ENCODE measurements at places on chromosomes 6 and 20.

DNA sequence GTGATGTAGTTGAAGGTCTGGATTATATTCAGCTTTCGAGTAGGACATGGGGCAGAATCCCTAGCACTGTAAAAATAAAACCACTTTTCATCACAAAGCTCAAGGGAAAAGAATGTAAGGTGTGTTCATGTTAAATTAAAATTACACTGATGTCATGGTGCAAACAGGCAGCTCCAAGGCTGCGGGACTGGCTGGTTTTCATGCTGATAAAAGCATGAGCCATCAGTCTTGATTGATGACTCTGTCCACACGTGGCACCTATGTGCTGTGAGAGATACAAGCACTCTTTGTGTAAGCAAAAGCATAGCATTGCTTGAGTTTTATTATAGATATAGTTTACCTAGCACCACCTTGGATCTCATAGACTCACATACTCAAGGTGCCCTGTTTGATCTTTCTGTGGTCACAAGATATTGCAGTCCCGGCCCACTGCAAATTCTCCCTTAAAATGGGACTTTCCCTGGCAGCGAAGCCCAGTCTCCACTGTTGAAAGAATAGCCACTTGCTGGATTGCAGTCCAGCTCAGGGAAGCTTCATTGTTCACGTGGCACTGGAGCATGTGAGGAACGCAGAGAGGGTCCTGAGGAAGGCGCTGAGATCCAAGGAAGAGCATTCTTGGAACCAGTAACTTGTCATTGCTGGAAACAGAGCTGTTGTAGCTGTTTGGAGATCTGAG, 90.6 kb downstream of the TIAM2 start:
- DNase-seq: no peak

DNA sequence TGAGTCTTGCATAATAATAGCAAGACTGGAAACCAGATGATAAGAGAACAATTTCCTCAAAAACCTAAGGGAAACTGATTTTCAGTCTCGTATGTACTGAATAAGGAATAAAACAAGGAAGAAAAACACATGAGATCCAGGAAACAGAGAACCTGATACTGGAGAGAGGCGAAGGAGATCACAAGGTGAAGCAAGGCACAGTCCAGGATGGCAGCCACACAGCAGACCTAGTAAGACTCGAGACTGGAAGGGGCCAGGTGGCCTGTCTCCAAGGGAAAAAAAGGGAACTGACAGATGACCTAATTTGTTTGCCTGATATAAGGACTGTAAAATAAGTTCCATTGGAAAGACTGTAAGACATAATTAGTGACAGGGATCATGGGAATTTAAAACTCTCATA, 71.1 kb downstream of the TASP1 start:
- no peak for DNase-seq

DNA sequence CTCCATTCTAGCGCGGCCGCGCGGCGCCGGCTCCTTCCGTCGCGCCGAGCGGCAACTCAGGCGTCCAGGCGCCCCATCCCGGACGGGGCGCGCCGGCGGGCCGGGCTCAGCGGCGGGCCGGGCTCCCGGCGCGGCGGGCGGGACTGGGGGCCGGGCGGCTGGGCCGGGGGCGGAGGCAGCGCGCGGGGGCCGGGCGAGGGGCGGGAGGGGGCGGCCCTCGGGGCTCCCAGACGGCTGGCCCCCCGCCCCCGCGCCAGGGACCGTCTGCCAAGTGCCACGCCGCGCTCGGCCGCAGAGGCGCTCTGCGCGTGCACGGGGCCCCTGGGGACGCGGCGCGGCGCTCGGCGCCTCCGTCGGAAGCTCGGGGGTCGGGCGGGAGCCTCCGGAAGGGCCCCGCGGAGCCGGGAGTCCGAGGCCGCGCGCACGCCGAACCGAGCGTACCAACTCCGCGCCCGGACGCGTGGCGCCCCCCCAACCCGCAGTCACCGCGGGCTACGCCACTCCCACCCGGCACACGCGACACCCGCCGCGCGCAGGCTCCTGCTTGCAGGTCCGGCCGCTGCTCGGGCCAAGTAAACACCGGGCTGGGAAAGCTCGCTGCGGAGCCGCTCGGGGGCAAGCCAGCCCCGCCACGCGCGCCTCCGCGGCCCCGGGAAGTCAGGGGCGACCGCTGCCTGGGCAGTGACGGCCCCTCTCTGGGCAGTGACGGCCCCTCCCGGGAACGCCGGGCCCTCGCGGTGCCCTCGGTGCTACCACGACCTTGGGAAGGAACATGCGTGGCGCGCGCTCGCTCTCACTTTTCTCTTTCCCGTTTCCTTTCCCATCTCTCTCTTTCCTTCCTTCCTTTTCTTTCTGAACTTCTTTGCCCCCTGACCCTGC, at the start of gene PREX1:
PREX1 (minus strand) TSS at position 145 of the 879 bp plus-strand sequence; CDS start at position 6, 139 bp downstream.
- peak; percentile 70 for DNase-seq

DNA sequence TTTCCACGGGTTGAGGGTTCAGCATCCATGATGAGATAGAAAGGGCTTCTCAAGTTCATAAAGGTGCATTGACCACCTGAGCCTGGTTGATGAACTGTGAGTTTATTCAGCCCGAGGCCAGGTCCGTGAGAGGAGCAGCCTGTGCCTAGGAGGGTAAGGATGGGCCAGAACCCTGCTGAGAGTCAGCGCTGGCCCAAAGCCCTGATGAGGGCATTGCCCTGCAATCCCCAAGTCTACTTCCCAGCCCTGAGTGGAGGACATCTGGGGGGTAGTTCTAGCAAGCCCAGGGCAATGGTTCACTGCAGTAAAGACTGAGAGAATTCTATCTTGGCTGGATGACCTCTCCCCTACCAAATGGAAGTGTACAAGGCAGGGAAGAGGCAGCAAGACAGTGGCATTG, 123.3 kb upstream of the NXT1 start:
- DNase-seq: no peak

DNA sequence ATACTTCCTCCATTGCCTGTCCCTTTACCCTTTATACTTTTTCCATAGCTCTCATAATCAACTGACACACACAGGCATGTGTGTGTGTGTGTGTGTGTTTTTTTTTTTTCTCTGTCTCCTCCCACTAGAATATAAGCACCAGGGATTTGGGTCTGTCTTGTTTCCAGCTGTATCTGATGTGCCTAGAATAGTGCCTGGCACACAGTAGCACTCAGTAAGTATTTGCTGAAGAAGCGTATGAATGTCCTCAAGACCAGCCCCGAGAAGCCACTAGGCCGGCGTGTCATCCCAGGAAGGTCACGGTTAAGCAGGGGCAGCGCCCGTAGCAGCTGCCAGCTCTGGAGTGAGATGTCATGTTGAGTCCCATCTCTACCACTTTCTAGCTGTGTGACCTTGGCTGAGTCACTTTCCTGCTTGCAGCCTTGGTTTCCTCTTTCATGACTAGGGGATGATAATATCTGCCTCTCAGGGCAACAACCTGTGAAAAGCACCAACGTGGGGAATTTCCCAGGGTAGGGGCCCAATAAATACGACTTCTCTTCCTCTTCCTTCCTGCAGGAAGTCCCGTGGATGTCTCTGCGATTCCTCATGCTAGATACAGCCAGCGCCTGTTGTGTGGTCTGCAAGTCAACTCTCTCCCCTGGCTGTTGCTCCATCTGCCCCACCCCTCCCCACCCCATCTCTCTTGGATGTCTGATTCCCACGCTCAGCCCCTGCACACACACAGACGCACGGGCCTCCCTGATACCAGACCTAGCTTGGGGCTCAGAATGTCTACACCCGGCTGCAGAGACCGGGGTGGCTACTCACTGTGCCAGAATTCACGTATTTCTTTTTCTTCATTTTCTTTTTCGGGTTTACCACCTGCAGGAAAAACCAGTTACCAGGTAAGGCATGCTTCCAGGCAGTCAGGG, 58.1 kb downstream of the RAB44 start:
- DNase-seq: no peak

DNA sequence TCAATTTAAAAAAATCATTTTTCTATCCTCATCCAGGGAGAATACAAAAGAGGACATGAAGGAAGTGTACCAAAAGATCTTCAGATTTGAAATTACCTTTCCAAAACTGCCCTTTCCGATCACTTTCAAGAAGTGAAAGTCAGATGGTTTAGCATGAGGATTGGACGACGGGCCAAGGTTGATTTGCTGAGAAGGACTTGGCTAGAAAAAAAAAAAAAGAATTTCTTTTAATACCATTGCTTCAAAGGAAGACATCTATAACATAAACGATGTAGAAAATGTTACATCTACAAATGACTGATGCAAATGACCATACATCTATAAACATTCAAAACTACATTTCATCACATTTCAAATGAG, 120.9 kb upstream of the SLC2A12 start:
- no peak for DNase-seq

DNA sequence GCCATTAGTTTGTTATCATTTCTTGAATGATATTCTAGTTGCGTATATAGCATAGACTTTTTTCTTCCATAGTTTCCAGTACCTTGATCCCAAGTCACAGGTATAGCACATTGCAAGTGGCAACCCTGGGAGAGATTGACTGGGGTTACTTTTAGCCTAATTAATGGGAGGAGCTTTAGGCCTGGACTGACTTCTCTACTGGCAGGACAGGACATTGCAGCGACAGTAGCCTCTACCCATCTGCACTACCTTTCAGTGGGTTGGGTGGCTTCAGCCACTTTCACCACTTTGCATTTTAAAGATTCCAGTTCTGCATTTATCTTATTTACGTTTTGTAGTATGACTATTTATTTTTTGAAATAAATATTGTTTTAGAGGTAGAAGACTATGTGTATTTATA, 320.3 kb downstream of the RIMS1 start:
- no peak for DNase-seq

- DNase-seq: no peak
These were observed 517.4 kb upstream of the JARID2 start for GRCh38 chr6:14728396-14729024.

DNA sequence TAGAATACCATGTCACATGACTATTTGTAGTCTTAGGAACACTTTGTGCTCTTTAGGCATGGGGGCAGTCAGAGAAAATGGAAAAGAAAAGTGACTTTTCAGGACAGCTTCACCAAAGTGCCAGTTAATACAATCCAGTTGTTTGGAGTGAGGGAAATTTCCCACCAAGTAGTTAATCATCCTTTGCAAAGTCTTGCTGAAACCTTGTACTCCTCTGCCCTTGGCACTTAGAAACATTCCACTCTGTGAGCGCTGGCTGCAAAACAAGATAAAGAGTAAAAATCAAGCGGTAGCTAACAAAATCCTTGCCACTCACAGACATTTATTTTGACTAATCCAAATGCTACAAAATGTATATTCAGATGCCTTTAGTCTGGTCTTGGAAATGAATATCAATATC, 229.2 kb upstream of the HSF2 start:
- DNase-seq: no peak

GRCh38 chr20:48723308-48724264, 104.2 kb downstream of the PREX1 start:
- DNase-seq: no peak

- no peak for DNase-seq
These were observed 32.8 kb upstream of the HS3ST5 start for GRCh38 chr6:114375541-114376192.

DNA sequence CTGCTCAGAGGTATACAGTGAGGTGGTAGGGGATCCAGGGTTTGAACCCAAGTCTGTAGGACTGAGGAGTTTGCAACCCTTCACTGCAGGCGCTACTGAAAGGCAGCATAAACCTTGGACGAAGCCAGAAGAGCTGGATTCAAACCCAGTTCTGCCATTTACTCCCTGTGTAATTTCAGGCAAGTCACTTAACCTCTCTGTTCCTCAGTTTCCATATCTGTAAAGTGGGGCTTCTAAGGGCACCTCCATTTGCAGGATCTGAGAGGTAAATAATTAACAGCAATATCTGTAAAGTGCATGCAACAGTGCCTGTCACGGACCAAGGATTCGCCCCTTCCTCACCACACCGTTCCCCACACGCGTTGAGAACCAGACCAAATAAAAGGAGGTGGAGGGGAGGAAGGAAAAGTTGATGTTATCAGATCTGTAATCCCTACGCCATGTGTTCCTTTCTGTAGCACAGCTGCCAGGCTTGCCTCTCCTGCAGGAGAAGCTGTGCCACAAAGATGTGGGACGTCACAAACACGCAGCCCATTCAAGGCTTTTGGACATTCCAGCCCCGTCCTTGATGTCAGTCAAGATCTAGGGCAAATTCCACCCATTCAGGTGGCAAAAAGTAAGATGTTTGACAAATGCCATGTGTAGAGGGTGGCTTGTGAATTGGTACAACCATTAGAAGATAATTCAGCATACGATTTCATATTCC, 9.8 kb downstream of the RIPOR3 start:
- no peak for DNase-seq

- DNase-seq: no peak
These were observed 619.7 kb downstream of the EPM2A start for GRCh38 chr6:145115638-145116037.

- no peak for DNase-seq
These were observed 213.4 kb upstream of the RIN2 start for GRCh38 chr20:19544684-19545083.

DNA sequence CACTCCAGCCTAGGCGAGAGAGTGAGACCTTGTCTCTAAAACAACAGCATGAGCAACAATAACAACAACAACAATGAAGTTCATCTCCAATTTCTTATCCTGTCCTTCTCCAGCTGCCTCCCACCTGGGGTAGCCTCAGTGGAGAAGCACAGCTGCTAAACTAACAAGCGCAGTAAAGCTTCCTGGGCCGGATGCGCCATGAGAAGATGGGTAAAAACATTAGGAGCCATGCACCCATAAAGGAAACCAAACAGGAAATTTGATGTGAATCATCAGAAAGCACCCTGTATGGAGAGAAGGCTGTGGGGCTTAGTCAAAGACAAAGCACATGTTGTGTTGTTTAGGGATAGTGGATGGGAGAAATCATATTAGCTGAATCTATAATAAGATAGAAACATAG, 61.1 kb upstream of the CCN6 start:
- DNase-seq: no peak

- no peak for DNase-seq
These were observed at the start of gene NFYA for GRCh38 chr6:41072836-41073202. Gene NFYA (plus strand): TSS chr6:41072974. CDS start chr6:41079090, 6,116 bp downstream.

DNA sequence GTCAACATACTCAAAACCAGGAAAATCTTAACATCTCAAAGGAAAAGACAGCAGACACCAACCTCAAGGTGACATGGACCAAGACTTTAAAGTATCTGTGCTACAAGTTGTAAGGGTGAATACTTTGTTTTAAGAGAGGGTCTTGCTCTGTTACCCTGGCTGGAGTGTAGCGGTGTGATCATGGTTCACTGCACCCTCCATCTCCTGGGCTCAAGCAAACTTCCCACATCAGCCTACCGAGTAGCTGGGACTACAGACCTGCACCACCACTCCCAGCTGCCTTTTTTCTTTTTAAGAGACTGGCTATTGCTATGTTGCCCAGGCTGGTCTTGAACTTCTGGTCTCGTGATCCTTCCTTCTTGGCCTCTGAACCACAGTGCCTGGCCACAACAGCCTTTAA, 9.7 kb downstream of the AMD1 start:
- DNase-seq: no peak

- no peak for DNase-seq
These were observed 502.2 kb downstream of the MAFB start for GRCh38 chr20:40186826-40187225.

GRCh38 chr6:93801101-93801847, 381.9 kb upstream of the EPHA7 start:
- no peak for DNase-seq

DNA sequence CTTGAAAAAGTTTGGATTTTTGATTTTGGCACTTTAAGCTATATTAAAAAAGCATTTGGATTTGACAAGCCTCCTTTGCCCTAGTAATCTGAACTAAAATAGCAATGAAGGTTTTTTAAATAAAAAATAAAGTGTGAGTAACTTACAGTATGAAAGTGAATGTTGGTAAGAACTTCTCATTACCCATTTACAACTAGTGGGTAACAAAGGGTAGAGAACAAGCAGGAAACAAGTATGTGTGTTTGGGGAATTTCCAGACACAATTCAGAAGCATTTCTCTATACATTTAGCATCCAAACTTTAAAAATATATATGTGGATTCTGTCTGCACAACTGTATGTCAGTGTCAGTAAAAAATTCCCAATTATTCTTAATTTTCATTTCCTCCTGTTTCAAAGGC, 2.9 kb downstream of the TMEM30A start:
- no peak for DNase-seq
